Transverse colon (tissue), 4 donors: ENCODE measurements at places on chromosomes 1 and 21.
A peak's percentile ranks its signal among the peaks of the same experiment; 100 is the strongest.

GRCh38 chr1:159980076-159980475 lies 26.0 kb upstream of the SLAMF9 start:
- no peak for DNase-seq

DNA sequence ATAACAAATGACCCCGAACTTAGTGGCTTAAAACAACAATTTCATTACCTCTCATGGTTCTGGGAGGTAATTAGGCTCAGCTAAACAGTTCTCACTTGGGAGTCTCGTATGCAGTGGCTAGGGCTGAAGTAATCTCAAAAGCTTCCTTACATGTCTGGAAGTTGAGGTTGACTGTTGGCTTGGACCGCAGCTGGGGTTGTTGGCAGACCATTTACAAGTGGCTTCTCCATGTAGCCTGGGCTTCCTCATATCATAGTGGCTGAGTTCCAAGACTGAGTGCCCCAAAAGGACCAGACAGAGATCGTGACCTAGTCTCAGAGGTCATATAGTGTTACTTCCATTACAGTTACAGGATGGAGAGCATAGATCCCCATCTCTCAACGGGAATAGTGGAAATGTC lies 2.4 kb upstream of the POGZ start:
- no peak for DNase-seq

DNA sequence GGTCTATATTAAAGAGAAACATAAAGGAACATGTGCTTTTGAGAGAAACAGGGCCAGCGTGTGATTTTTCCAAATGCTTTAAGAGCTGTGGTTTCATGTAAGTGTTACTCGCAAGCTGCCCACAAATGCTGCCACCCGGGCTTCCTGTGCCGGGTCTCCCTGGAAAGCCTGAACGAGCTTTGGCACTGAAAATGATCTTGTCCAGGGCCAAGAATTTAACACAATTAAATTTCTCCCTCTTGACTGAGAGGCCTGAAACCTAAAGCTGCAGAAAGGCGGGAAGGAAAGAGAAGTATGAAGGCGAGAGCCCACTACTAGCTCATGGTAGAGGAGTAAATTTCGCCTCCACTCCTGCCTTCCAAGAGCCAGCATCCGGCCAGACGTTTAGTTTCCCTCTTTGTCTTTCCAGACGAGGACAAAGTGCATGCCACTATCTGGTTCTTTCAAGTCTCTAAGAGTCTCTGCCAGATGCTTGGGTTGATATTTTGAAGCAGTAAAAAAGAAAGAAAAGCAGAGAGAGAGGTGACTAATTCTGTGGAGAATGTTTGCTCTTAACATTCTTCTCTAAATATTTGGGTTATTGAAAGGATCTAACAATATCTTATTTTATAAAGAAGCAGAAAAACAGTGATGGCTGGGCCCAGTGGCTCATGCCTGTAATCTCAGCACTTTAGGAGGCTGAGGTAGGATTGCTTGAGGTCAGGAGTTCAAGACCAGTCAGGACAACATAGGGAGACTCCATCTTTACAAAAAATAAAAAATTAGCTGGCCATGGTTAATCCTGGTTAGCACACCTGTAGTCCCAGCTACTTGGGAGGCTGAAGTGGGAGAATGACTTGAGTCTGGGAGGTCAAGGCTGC lies 100.0 kb upstream of the HNRNPU start:
- DNase-seq = peak; percentile 51

- DNase-seq = no peak
Observed at GRCh38 chr21:39434950-39435349, 10.6 kb downstream of the LCA5L start.

- DNase-seq = no peak
Observed at GRCh38 chr1:69991644-69992043, 213.7 kb downstream of the LRRC40 start.

- DNase-seq = no peak
Observed at GRCh38 chr1:84598418-84598817, 24.2 kb upstream of the CTBS start.

GRCh38 chr21:41747943-41748738 lies 18.7 kb downstream of the RIPK4 start:
- no peak for DNase-seq

- no peak for DNase-seq
Observed at GRCh38 chr21:21046063-21046462, 47.9 kb downstream of the NCAM2 start.

GRCh38 chr1:101025283-101025656 lies 314 bp downstream of the DPH5 start:
- peak; percentile 11 for DNase-seq

DNA sequence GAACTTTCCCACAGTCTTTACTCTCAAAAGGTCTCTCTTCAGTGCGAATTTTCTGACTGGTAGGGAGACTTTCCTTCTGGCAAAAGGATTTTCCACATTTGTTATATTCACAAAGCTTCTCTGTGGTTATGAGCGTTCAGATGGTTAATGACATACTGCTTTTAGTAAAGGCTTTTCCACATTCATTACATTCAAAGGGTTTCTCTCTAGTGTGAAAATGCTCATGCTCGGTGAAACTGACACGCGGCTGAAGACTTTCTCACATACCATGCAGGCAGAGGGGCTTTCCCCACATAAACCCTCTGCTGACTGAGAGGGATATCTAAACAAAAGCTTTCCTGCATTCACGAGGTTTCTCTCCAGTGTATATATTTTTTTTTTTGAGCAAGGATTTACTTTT lies 9.9 kb upstream of the KLF18 start:
- no peak for DNase-seq

DNA sequence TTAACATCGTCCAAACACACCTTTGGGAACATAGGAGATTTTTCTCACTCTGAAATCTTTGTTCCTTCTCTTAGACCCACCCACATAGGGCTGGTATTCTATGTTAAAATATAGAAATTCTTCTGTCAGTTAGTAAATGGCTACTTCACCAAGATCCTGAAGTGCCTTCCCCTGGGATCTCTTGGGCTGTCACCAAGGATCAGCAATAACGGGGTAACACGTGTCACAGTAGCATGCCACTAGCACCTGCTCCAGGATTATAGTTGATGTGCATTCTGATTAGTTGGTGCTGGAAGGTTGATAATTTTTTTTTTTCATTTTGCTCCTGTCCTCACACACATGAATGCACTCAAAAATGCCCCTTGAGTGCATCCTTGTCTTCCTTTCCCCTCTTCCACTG lies 298.7 kb downstream of the NTNG1 start:
- DNase-seq = no peak

DNA sequence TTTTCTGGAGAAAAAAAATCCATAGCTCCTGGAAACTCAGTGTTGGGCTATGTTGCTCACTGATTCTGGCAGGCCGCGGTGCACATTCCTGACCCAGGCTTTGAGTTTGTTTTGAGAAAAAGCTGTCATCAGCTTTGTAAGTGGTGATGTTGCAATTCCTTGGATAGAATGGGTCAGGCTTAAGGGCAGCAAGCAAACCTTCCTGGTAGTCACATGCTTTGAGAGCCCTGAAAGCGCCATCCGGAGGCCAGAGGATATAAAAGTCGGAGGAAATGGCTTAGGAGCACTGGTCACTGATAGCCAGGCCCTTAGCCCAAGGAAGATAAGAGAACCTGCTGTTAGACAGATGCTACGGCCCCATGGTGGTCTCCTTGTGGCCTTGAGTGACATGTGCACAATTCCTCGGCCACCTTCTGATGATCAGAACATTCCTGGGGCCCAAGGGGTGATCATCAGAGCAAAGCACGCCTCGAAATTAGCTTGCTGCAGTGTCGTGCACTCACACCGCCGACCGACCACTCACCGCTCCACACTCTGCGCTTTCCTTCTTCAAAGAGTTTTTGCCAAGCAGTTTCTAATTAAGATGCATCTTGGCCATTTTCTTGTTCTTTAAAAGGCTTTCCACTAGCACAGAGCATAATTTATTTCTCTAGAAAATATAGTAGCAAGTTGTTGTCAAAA lies 78.6 kb downstream of the MAN1C1 start:
- peak; percentile 57 for DNase-seq

- DNase-seq = no peak
Observed at GRCh38 chr1:167588361-167588760, 34.8 kb upstream of the CREG1 start.

GRCh38 chr1:238777551-238777950 lies 608.8 kb upstream of the CHRM3 start:
- no peak for DNase-seq

- DNase-seq = peak; percentile 19
Observed at GRCh38 chr1:16628361-16629111, 15.2 kb upstream of the NBPF1 start.
